ENCODE measurements at places on chromosomes 3 and 15. TPM values are rescaled to one million over a fixed set of nuclear protein-coding genes. Genes with fewer than 3 reads are reported as not detected.
A peak's percentile ranks its signal among the peaks of the same experiment; 100 is the strongest.

- no peak for DNase-seq
These were observed 6.1 kb downstream of the GATA2 start for GRCh38 chr3:128486681-128487537.

- no peak for DNase-seq
These were observed 945 bp upstream of the PLA2G4F start for GRCh38 chr15:42157381-42157780.

GRCh38 chr3:134334231-134334900 is 39.9 kb downstream of the AMOTL2 start:
- no peak for DNase-seq

NTRK3 gene
- 1.6 TPM for total RNA-seq

- no peak for DNase-seq
These were observed 94.8 kb upstream of the ANKRD28 start for GRCh38 chr3:15892311-15893227.

MYO9A gene
- total RNA-seq: 22.5 TPM

- peak; percentile 62 for DNase-seq
These were observed 17.1 kb downstream of the PML start for GRCh38 chr15:74011610-74012009.

EPHA3 gene
- total RNA-seq: 3.5 TPM

Data from left ventricle myocardium inferior (tissue), 1 donor.